ENCODE measurements at places on chromosomes 12 and 14. TPM values are rescaled to one million over a fixed set of nuclear protein-coding genes. Genes with fewer than 3 reads are reported as not detected.

- DNase-seq, result no peak
Observed at GRCh38 chr14:77099425-77100167, 1.5 kb downstream of the CIPC start.

Gene CLEC4C
- not detected for total RNA-seq

GRCh38 chr14:52776816-52777215 is 14.6 kb downstream of the GNPNAT1 start:
- DNase-seq, result no peak

GRCh38 chr12:95259368-95259767 is 41.8 kb downstream of the VEZT start:
- no peak for DNase-seq

DNA sequence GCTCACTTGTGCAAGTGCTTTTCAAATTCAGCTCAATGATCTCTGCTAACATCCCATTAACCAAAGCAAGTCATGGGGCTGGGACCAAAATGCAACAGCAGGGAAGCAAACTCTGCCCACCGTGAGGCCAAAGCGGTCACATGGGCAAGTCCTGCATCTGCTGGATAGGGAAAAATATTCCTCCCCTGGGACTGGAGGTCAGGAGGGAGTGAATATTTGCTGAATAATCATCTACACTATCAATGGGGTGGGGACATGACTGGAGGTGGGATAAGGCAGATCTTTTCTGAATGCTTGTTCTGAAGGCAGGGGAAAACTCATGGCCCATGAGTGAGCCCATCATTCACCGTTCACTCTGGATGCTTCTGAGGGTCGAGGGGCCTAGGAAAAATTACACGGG is 45.1 kb upstream of the VRK1 start:
- DNase-seq, result no peak

- DNase-seq, result no peak
Observed at GRCh38 chr14:84490081-84490480, 1039.9 kb upstream of the FLRT2 start.

GRCh38 chr14:93012951-93013719 is 90.2 kb downstream of the CHGA start:
- no peak for DNase-seq

DNA sequence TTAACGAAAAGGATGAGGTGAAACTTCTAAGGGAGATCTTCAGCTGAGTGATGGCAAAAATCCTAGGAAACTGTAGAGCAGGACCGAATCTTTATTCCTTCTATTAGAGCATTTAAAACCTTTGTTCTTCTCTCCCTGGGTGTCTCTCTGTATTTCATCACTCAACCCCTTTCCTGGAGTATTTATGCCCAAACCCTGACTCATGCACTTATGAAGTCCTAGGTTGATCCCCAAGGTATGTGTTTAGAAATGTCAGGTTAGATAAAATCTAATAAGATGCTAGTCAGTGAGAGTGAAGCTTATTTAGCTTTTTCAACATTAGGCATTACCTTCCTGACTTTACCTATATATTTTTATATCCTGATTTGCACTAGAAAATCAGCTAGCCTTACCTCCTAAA is 239.8 kb upstream of the NPAS3 start:
- DNase-seq, result no peak

DNA sequence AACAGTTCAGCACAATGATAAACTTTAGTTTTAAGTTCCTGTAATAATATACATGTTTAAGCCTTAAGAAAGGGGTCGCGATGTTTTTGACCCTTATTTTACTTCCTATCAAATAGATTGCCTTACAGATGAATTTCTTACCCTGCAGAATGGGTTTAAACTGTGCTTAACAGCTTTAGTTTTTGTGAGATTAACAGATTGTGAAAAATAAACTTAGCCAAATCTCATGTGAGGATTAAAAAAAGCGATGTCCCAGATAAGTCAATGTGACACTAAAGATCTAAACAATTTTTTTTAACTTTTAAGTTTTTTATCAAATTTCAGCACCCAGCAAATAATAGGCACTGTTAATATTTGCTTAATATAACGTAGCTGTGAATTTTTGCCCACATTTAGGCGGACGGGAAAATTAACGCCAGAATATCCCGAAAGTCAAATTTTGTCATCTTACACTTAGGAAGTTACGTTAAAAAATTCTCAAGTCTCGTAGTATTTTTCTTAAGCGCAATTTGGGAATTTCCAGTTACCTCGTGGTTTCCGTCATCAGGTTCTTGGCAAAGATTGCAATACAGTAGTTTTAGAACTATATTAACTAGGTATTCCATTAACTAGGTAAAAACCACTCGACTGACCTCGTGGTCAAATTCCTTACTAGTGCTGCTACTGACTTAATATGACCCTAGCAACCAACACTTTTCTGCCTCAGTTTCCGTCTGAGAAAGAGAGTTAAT is 1.2 kb downstream of the HNRNPC start:
- DNase-seq, result no peak

DNA sequence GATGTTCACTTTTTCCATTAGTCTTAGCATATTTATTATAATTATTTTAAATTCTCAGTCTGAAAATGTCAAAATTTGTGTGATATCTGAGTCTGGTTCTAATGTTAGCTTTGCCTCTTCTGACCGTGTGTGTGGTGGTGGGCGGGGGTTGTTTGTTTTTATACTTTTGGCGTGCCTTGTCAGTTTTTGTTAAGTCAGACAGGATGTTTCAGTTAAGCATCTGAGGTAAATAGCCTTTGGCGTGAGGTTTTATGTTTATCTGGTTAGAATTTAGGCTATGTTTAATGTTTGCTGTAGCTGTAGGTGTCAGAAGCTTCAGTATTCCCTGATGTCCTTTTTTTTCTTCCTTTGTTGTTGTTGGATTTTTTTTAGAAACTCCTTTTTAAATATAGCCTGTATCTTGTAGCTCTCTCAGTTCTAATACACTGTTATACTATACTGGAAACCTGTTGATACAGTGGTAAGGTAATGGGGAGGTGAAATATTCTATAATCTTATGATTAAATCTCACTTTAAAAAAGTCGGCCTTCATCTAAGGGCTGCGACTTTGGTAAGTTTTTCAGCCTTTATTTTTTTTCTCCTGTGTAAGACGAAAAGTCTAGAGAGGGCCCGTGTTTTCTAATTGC is 111.6 kb downstream of the SCAF11 start:
- DNase-seq, result peak; percentile 14

DNA sequence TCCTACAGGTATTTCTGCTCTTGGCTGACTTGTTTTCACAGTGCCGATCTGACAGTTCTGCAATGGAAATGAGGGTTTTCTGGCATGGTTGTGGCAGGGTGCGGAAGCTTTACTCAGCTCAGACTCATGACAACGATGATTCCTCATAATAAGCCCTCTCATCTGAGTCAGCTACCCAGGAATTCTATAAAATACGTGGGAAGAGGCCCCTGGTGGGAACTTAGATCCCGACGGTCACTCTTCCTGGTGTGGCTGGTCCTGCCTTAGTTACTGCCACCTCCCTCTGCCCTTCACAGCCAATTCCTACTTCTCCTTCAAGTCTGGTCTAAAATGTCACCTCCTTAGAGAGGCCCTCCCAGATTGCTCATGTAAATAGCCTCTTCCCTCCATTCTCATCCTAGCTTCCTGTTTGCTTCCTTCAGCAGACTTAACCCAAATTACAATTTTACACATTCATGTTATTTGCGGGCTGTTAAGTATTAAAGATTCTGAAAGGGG is 104.2 kb upstream of the MAP1LC3B2 start:
- no peak for DNase-seq

DNA sequence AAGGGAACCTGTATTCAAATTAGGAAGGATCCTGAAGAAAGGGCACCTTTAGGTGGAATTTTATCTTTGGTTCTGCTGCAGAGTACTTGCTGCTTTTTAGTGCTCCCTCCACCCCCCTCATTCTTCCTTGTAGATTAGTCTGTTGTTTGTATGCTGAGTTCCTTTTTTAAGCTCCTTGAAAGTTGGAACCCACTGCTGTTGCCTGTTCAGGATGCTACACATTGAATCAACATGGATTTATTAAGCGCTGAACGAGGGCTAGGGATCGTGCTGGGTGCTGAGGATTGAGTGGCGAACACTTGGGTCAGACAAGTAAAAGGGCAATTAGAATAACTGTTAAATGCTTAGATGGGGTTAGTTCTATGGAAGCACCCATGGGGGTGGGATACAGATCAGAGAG is 884 bp upstream of the AMN1 start:
- no peak for DNase-seq

DNA sequence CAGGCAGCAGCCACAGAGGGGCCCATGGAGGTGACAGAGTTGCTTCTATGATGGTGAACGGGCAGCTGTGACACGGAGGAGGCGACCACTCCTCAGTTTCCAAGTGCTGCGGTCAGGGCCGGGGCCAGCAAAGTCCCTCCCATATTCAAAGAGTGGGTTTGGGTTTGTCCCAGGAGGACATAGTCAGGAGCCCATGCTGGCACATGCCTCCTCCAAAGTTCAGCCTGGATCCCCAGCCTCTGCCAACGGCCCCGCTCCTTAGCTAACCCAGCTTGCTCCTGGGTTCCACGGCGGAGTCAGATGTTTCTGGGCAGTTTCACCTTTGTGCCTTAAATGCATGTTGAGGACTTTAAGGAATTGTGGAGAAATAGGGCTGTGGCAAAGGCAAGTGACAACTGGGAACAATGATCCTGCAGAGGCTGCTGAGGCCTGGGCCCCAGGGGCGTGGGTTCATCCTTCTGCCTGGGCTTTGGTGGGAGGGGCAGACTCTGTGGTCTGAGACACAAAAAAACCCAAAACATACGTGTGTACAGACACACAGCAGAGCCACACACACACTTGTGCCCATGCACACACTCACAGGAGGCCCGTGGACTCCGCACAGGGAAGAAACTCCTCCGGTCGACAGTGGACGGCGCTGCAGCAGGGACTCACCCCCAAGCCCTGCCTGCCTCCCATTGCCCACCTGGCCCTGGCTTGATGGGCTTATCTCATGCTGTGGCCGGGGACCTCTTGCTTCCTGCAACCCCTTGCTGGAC is 399.4 kb downstream of the TMEM121 start:
- DNase-seq, result no peak

GRCh38 chr12:91172096-91172495 is 10.5 kb downstream of the DCN start:
- no peak for DNase-seq

- DNase-seq, result no peak
Observed at GRCh38 chr14:98167275-98167674, 1104.7 kb downstream of the BCL11B start.

DNA sequence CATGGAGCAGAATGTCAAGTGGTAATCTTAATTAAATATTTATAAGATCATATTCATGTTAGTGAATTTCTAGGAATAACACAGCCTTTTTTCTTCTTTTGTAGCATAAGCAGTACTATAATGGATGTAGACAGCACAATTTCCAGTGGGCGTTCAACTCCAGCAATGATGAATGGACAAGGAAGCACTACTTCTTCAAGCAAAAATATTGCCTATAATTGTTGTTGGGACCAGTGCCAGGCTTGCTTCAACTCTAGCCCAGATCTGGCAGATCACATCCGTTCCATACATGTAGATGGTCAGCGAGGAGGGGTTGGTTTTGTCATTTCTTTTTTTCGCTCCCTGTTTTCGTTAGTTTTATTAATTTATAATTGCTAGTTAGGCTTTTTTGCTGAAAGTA is 23.1 kb downstream of the AEBP2 start:
- no peak for DNase-seq

- no peak for DNase-seq
Observed at GRCh38 chr12:93533310-93533709, 39.2 kb upstream of the SOCS2 start.

DNA sequence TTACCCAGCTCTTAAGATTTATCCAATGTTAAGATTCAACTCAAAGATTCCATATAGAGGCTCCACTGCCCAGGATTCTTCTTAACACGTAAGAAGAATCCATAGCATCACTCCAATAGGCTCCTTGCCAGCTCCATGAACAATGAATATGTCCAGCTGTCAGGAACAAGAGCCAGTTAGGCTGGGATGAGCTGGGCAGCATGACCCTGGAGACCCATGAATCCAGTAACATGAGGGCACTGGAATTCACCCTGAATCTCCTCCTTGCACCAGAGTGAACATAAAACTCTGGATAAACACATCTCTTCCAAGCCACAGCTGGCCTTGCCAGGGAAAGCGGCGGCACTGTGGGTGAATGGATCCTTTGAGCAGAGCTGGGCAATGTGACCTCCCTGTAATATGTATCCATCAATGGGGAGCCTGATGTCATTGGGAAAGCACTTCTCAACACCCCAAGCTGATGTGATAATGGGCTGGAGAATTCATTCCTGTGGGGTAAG is 24.4 kb upstream of the TC2N start:
- no peak for DNase-seq

DNA sequence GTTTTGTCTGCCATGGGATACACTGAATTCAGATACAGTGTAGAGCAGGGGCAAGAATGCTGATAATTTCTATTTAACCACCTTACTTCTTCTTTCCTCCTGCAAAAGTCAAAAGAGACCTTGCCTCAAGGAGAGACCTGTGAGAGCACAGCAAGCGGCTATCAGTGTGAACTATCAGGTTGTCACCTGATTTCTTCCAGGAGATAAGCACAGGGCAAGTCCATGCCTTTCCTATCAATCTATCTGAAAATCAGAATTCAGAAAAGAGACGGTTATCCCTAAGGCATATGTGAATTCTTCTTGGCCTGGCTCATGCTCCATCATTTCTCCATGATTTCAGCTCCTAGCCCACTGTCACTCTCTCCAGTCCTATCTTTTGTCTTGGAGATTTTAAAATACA is 128.9 kb upstream of the CCND2 start:
- no peak for DNase-seq

Gene FGFR1OP2
- total RNA-seq, result 49.0 TPM

- no peak for DNase-seq
Observed at GRCh38 chr14:96085369-96085768, 46.2 kb downstream of the C14orf132 start.

- DNase-seq, result no peak
Observed at GRCh38 chr14:99541677-99542470, 60.7 kb downstream of the CCNK start.

DNA sequence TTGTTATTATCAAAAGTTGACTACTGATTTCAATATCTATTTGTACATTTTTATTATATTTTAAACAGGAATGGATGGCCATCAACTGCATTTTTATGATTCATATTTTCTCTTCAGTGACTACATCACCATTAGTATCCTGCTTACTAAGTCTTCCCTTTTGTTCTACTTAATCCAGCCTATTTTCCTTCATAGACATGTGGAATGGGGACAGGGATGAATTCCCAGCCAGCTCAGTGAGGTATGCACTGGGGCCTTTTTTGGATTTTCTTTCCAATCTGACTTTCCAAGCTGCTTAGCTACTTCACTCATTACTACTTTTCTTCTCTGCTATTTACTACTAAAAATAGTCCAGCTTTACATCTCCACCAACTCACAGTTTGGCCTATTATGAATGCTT is 38.4 kb downstream of the AKAP6 start:
- no peak for DNase-seq

Gene CRACR2A
- total RNA-seq, result 24.6 TPM

Gene RPL36AL
- total RNA-seq, result 278 TPM

Gene PEBP1
- total RNA-seq, result 177 TPM

Gene ESR2
- total RNA-seq, result not detected

DNA sequence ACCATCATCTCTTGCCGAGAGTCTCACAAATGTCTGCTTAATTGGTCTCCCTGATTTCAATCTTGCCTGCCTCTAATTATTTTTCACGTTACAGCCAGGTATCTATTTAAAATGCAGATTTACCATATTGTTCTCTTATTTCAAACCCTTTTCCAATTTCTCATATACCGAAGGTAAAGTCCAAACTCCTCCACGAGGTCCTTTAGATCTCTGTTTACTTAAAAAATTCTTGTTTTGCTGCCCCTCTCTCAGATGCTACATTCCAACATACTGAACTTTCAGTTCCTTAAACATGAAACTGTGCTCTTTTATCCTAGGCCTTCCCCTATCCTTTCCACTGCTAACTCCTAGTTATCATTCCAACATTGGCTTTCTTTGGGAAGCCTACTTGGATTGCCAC is 363.9 kb downstream of the CEP128 start:
- DNase-seq, result no peak
